ENCODE measurements at places on chromosomes 1 and 21. TPM values are rescaled to one million over a fixed set of nuclear protein-coding genes. Genes with fewer than 3 reads are reported as not detected.

The S100A5 gene
- not detected for polyA plus RNA-seq

GRCh38 chr1:244052016-244052727, 1.1 kb downstream of the ZBTB18 start:
- DNase-seq: peak; percentile 21

The NR0B2 gene
- not detected for polyA plus RNA-seq

GRCh38 chr1:116904791-116905320, 4.9 kb upstream of the PTGFRN start:
- no peak for DNase-seq

The ROR1 gene
- polyA plus RNA-seq: 14.1 TPM

- no peak for DNase-seq
These were observed 50.3 kb downstream of the MYSM1 start for GRCh38 chr1:58649555-58649954.

The JUN gene
- polyA plus RNA-seq: 110 TPM

DNA sequence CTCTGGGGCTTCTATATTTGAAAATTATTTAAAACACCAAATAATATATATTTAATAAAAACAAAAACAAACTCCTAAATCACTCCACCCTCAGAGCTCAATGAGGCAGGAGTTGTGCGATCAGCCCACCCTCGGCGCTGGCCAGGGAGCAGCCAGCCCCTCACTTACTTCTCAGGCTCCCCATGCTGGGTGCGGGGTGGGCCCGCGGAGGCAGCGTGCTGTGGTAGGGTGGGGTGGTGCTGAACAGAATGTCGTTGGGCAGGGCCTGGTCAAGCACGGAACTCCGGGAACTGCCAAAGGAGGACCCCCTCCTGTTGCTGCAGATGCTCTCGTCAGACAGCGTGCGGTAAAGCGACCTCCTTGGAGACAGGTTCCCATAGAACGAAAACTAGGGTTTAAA, 204.5 kb downstream of the SIPA1L2 start:
- no peak for DNase-seq

- no peak for DNase-seq
These were observed 1.5 kb upstream of the PTP4A2 start for GRCh38 chr1:31939484-31940329.

The SMPDL3B gene
- not detected for polyA plus RNA-seq

DNA sequence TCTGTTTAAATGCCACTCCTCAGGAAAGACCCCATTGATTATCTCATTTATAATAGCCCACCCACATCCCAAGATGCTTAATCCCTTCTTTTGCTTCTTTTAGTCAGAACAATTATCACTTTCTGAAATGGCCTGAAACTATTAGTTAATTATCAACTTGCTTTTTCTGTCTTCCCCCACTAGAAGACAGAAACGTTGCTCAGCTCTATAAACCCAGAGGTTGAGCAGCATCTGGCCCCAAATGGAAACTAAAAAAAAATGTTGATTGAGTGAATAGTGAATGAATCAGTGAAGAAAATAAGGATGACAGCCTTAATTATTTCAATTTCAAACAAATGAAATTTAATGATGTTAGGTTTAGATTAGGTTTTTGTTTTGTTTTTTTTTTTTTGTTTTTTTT, 38.2 kb upstream of the PIGC start:
- DNase-seq: no peak

The NR1I3 gene
- polyA plus RNA-seq: 0.75 TPM

- no peak for DNase-seq
These were observed 24.2 kb downstream of the MAN1C1 start for GRCh38 chr1:25640646-25641328.

The FHAD1 gene
- polyA plus RNA-seq: 1.1 TPM

GRCh38 chr1:98277118-98277517, 356.3 kb upstream of the DPYD start:
- no peak for DNase-seq

DNA sequence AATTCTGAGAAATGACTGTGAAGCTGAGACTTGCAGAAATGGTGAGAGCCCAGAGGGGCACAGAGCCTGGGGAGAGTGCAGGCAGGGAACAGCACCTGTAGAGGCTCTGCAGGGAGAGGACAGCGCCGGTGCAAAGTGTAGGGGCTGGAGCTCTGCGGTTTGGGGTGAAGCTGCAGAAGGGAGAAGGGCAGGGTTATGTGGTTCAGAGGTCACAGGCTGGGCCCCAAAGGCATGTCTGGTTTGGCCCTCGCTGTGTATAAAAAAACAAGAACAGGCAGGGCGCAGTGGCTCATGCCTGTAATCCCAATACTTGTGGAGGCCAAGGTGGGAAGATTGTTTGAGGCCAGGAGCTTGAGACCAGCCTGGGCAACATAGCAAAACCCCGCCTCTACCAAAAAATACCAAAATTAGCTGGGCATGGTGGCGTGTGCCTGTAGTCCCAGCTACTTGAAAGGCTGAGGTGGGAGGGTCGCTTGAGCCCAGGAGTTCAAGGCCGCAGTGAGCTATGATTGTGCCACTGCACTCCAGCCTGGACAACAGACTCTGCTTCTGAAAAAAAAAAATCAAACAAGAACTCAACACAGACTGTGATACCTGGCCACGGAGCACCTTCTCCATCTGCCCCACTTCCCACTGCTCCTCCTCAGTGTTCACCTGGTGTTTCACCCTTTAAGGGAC, 29.1 kb downstream of the SERINC2 start:
- no peak for DNase-seq

DNA sequence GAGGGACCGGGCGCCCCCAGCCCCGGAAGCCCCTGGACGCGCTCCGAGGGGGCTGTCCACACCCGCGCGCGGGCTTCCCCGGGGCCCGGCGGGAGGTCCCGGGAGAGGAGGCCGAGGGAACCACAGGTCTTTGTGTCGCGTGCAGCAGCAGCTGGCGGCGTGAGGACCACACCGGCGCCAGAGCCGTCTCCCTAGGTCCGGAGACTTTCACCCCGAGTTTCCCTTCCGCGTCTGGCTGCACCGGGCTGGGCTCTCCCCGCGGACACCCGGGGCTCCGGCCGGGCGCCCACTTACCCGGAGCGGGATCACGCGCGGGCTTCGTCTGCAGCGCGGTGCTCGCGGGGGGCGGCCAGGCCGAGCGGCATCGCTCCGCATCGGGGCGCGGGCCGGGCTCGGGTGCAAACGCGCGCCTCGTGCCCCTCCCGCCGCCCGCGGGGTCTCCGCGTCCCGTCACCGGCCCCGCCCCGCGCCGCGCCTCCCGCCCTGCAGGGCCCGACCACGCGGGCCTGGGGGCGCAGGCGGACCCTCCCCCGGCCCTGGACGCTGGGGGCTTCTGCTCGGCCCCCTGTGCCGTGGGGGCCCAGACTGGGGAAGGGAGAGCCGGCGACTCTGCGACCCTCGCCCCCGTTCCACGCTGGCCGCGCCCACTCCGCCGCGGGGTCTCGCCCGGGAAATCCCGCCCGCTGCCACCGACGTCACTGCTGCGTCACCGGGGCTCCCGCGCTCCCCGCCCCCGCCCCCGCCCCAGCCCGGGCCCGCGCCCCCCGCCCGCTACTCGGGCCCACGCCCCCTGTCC, at the start of gene GNG4:
Gene GNG4 (minus strand): TSS at position 417 of the 796 bp plus-strand sequence. CDS start 65,946 bp downstream, outside the sequence.
- peak; percentile 52 for DNase-seq

DNA sequence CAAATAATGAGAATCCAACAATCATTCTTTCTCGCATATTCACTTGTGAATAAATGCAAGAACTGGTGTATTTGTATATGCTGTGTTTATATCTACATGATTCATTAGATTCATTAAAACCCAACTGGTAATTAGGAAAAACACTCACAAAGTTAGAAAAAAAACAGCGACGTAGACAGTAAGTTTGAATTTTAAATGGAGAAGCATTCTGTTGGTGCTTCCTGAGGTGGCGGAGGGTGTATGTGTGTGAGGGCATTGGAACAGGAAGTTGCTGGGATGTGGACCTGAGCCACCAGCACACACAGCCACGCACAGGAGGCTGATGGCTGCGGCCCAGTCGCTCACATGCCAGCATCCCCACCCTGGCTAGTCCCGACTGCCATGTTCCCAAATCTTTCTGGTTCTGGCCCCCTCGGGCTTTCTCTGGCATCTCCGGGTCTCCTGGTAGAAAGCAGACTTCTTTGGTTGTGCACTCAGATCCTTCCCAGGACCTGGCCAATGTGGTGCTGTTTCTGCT, 121.6 kb upstream of the IRF2BP2 start:
- DNase-seq: no peak

- DNase-seq: no peak
These were observed 373 bp downstream of the MTF1 start for GRCh38 chr1:37858931-37859506.

DNA sequence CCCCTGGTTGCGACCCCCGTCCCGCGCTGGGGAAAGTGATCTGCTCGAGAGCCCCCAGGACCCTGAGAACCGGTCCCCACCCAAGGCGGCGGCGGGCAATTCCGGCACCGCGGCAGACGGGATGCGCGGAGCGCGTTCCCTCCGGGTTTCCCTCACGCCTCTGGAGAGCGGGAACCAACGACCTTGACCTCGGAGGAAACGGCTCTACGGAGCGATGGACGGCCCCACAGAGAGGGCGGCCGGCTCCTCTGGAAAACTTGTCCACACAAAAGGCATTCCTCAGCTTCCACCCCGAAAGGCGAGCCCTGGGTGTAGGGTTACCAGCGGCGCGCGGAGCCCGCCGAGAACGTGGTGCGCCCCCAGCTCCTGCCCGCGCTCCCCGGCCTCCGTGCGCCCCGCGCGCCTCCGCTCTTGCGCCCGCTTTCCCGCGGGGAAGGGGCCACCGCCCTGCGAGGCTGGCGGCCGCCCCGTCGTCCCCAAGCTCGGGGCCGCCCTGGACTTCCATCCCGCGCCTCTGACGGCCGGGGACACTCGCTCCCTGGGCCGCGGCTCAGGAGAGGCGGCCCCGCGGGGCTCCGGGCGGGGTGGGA, 391 bp upstream of the KIAA1614 start:
- DNase-seq: no peak

All from muscle of back (tissue), 13 donors.